ENCODE measurements at places on chromosomes 13 and 19.

DNA sequence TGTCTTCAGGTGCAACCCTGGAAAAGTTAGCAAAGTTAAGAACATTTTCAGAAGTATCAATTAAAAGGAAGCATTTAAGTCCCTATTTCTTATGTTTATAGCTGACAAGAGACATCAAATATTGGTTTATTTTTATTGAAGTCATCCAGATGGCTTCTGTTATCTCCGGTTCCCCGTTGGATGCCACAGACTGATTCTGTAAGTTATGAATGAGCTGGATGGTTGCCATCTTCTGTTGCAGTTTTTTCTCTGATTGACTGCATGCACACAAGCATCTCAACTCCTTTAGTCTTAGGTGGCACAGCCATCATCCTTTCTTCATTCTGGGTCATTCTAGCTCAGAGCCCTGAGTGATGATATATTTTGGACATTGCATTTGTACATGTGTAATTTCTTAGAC, 10.6 kb upstream of the OXGR1 start:
- no peak for DNase-seq

- DNase-seq, result no peak
These were observed 1.1 kb upstream of the ARHGAP35 start for GRCh38 chr19:46859637-46860124.

GRCh38 chr13:101977475-101977874, 424.4 kb downstream of the FGF14 start:
- no peak for DNase-seq

- peak; percentile 51 for DNase-seq
These were observed 37.7 kb downstream of the GSX1 start for GRCh38 chr13:27830010-27830409.

All from lung (tissue), 17 donors.